AML-193 (cell line): ENCODE measurements at places on chromosomes 11 and 22.

GRCh38 chr22:39908737-39909136, 7.9 kb downstream of the GRAP2 start:
- no peak for DNase-seq

- no peak for DNase-seq
Measured at GRCh38 chr11:114970927-114971645, 292.8 kb downstream of the NXPE2 start.

- DNase-seq = no peak
Measured at GRCh38 chr11:125170001-125170509, 5.5 kb downstream of the PKNOX2 start.

- no peak for DNase-seq
Measured at GRCh38 chr11:121456151-121456550, 3.4 kb upstream of the SORL1-AS1 start.

DNA sequence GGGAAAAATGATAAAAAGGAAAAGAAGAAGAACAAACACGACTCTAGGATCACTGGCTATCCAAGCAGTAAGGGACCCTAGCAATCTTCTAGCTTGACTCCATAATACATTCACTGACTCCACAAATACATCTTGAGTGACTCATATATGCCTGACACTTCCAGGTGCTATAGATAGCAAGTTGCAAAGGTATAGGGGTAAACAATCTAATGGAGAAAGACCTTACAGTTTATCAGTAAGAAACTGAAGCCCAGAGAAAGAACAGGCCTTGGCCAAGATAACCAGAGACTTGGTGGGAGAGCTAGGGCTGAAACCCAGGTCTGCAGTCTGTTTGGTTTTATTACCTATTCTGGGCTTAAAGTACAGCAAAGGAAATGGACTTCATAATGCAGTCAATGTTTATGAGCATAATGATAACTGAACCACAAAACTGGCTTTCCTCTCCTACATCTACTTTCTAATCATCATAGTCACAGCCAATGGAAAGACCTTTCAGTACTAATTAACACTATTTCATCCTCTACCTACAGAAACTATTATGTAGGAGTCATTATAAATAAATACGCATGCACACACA, 19.7 kb upstream of the SLC5A1 start:
- no peak for DNase-seq

DNA sequence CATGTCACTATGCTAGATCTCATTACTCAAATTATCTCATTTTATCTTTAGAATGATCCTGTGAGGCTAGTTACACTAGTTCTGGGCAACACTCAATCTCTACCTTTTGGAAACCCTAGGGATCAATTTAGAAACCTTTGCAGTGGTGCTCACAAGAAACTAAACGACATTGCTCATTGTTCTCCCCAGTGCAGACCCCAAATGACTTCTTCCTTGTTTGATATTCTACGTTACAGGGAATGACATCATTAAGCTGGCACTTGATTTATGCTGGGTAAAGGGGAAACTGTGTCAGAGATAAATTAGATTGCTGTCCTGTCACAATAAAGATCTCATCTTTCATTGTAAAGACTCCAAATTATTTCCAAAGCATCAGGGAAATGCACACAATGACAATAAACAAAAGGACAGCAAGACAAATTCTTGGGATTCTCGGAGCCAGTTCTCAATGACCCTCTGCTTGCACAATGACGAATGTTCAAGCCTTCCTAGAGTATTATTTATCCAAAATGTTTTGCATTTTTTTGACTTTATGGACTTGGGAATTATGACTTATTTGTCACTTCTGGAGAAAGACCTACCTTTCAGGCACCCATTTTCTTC, 1121.8 kb upstream of the TENM4 start:
- DNase-seq = no peak

GRCh38 chr22:44550711-44551491, 52.9 kb upstream of the RTL6 start:
- DNase-seq = no peak

DNA sequence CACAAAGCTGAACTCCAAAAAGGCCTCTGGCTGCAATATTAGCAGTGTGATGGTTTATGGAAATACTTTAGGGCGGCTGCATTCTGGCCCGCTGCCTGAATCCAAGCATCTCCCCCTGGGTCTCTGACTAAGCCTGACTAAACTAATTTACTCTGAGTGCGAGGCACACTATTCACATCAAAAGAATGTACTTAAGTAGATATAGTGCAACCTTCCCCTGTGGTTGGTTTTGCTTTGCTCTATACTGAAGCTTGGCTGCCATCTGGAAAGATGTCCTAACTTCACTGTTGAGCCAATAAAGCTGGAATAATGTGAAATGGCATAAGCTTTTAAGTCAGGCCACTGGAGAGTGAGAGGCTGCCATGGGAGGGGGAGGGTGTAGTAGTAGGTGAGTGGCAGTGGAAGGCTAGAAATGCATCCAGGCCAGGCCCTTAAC, 321.6 kb downstream of the AASDHPPT start:
- no peak for DNase-seq
